Bronchial smooth muscle cell (primary cell): ENCODE measurements at places on chromosomes 13 and 19. TPM values are rescaled to one million over a fixed set of nuclear protein-coding genes. Genes with fewer than 3 reads are reported as not detected.

Gene GPR42
- total RNA-seq = not detected in 2 replicates

Gene ADGRE3
- not detected in 2 replicates for total RNA-seq

Gene ATCAY
- not detected in 2 replicates for total RNA-seq

Gene DCUN1D2
- 9.3 and 10.2 TPM in 2 replicates for total RNA-seq

Gene LGALS7B
- total RNA-seq = 0.95 and 1.9 TPM in 2 replicates

Gene ZNF726
- total RNA-seq = 0.16 and 0.43 TPM in 2 replicates

Gene CPB2
- total RNA-seq = not detected in 2 replicates

Gene HRC
- total RNA-seq = 0.09 TPM in 1 of 2 replicates, not detected in the other

Gene CALR3
- 0.16 TPM in 1 of 2 replicates, not detected in the other for total RNA-seq

Gene IRGC
- total RNA-seq = not detected in 2 replicates

Gene BRSK1
- total RNA-seq = 3.5 and 7.0 TPM in 2 replicates

Gene ZNF799
- 1.7 and 1.9 TPM in 2 replicates for total RNA-seq

Gene C19orf25
- 17.9 and 23.0 TPM in 2 replicates for total RNA-seq

Gene ATF5
- total RNA-seq = 11.7 and 32.0 TPM in 2 replicates

Gene CAPN12
- total RNA-seq = 0.16 and 0.26 TPM in 2 replicates

Gene SULT2B1
- total RNA-seq = 0.16 and 0.17 TPM in 2 replicates

Gene CYP4F11
- total RNA-seq = under 0.01 TPM in 1 of 2 replicates, not detected in the other

Gene NFKBIB
- 5.9 and 7.4 TPM in 2 replicates for total RNA-seq

Gene GTF2F1
- total RNA-seq = 69.8 and 91.2 TPM in 2 replicates

Gene DIRAS1
- 2.0 and 7.2 TPM in 2 replicates for total RNA-seq

Gene RNF113B
- total RNA-seq = not detected in 2 replicates

Gene LILRB4
- not detected in 2 replicates for total RNA-seq
